RPMI7951 (cell line): ENCODE measurements at places on chromosomes 3 and 15. TPM values are rescaled to one million over a fixed set of nuclear protein-coding genes. Genes with fewer than 3 reads are reported as not detected.

ECE2 gene
- not detected in 2 replicates for total RNA-seq

TNFAIP8L3 gene
- total RNA-seq = 0.29 and 0.48 TPM in 2 replicates

HRG gene
- total RNA-seq = not detected in 2 replicates

GRCh38 chr3:126835472-126836219 is 131.6 kb downstream of the CHCHD6 start:
- peak; percentile 55 for DNase-seq

DNA sequence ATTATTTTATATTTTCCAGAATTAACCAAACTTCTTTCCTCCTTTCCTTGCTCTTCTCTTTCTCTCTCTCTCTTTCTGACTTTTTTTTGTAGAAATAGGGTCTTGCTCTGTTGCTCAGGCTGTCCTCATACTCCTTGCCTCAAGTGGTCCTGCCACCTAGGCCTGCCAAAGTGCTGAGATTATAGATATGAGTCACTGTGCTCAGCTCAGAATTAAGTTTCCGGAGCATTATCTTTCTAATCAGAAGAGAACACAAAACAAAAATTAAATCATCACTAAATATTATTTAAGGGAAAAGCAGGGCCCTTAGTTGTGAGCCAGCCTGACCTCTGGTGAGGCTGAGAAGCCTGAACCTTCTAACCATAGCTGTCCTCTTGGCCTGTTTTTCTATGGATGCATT is 168.2 kb downstream of the SOX2 start:
- no peak for DNase-seq

DNA sequence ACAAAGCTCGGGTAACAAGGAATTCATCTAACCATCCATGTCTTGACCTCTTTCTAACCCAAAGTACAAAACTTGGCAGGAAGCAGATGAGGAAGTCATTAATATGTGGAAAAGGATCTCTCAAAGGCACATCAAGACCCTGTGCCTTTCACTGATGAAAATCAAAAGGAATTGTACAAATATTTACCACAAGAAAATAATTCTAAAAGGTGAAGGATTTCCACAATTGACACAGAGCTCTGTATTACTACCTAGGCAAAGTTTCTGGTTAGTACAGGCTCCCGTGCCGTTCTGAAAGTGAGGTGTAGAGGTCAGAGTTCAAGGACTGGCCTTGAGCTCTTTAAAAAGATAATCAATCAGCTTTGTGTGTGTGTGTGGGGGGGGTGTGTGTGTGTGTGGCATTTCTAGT is 239.7 kb upstream of the ICE2 start:
- DNase-seq = no peak

GRCh38 chr3:34107669-34108068 is 309.2 kb downstream of the PDCD6IP start:
- DNase-seq = no peak

DNA sequence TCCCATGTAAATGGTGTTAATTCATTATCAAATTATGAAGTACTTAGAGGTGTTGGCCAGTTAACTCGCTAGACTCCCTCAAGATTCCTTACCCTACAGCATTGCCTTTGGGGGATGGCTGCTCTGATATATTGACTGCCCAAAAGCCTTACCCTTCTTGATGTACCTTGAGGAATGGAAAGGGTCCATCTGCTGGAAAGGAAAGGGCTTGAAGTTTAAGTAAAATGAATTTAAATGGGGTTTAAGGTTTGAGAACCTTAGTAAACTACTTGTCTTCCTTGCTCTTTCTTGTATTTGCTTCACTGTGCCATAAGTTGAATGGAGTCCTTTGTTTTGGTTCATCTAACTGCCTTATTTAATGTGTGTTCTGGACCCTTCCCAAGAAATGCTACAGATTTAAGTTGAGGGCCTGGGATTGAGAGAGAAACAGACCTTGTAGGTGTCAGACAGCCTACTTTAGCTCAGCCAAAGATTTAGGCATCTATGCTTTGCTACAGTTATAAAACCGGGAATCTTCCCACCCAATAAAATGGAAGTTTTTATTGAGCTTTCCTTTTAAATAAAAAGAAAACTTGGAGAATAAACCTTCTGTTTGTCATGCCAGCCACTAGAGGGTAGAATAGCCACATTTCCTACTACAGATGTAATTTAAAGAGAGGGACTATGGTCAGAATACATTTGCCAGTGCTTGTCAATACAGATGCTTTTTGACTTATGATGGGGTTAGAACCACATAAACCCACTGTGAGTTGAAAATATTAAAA is 25.3 kb downstream of the CMSS1 start:
- peak; percentile 66 for DNase-seq

DNA sequence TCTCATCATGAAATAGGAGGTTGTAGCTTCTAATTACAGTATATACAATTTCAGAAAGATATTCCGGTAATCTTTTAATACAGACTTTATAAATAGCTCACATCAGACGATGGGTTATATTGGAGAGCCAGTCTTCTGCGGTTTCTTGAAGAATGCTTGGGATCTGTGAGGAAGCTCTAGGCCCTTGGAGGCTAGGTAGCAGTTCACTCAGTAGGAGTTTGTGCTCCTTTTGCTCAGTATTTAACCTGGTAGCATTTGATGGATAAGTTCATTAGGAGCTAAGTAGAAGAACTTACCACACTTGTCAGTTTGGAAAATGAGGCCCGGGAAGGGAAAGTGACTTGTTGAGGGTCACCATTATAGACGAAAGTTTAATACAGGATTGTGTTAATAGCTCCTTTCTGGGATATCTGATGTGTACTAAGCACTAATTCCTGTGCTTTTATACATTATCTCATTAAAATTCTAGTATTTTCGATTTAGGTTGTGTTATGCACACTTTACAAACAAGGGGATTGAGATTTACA is 2.8 kb downstream of the FNDC3B start:
- DNase-seq = peak; percentile 47

DNA sequence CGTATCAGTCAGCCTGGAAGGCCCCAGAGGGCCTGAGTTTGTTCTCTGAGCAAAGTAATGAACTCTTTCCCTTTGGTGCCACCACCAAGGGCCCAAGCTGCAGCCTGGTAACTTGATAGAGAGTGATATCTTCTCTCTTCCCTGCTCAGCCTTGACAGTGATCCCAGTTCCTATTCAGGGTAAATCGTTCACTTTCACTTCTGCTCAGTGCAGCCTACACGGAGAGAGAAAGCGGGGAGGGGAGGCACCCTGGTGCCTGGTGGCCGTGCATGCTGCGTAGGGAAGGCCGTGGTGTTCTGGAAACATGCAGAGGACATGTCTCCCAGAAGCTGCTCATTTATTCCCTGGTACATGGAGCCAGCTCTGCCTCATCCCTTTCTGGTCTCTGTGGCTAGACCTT is 54.9 kb downstream of the KIF9 start:
- DNase-seq = no peak

- peak; percentile 32 for DNase-seq
These were observed 212.4 kb upstream of the ZBTB20 start for GRCh38 chr3:115359536-115359935.

GRCh38 chr3:66405701-66406091 is 95.1 kb downstream of the LRIG1 start:
- DNase-seq = peak; percentile 98

DNA sequence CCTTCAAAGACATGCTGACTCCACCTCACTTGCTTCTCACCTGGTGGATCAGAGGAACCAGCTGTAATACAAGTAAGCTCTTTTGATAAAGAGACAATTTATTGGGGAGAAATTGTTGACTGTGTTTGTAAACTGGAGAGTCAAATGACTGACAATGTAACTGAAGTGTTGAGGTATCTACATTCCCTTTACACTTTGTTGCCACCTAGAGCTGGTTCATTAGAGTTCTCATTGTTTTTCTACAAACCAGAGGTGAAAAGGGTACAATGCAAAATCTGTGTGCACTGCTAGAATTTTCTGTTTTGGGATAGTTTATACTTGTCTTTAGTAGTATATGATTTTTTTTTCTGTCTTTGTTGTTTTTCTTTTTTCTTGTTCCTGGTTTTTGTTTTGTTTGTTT is 8.7 kb upstream of the LRRC58 start:
- DNase-seq = peak; percentile 7
